ENCODE measurements at places on chromosomes 5 and 9. TPM values are rescaled to one million over a fixed set of nuclear protein-coding genes. Genes with fewer than 3 reads are reported as not detected.
A peak's percentile ranks its signal among the peaks of the same experiment; 100 is the strongest.

- DNase-seq: no peak
Measured at GRCh38 chr9:86246752-86247161, 12.7 kb downstream of the C9orf153 start.

DNA sequence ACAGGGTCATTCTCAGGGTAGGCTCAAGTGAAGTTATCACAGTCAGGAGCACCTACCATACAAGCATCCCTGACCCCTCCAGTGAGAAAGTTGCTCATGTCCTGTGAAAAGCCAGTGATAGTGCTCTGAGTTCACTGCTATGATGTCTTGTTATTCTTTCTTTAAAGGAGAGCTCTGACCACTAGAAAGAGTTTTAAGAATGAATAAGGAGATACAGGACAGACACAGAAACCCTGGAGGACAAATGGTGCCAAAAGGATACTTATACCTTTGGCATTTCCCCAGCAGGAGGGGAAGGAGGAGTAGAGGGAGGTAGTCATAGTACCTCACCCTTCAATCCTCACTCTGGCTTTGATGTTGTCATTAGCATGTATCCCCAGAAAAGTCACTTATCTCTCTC, 84.0 kb upstream of the AGXT2 start:
- DNase-seq: peak; percentile 20

CCDC171 gene
- total RNA-seq: 9.1 TPM

- DNase-seq: no peak
Measured at GRCh38 chr5:135453613-135454012, 1.5 kb upstream of the TIFAB start.

DNA sequence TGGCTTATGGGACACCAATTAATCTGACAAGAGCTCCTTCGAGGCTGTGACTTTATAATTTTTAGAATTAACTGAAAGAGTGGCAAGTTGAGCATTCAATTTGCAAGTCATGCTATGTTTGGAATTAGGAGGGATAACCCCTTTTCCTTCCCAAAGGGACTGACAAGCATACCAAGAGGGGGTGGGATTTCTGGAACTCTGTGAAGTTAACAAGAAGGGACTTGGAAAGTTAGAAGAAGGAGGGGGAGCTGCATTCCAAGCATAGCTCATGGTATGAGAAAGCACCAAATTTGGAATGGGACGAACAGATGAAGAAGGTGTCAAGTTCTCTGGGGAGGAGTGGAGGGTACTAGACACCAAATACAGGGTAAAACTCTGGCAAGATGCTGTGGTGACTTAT, 8.9 kb upstream of the PALM2AKAP2 start:
- DNase-seq: peak; percentile 59

COL23A1 gene
- 89.5 TPM for total RNA-seq

DNA sequence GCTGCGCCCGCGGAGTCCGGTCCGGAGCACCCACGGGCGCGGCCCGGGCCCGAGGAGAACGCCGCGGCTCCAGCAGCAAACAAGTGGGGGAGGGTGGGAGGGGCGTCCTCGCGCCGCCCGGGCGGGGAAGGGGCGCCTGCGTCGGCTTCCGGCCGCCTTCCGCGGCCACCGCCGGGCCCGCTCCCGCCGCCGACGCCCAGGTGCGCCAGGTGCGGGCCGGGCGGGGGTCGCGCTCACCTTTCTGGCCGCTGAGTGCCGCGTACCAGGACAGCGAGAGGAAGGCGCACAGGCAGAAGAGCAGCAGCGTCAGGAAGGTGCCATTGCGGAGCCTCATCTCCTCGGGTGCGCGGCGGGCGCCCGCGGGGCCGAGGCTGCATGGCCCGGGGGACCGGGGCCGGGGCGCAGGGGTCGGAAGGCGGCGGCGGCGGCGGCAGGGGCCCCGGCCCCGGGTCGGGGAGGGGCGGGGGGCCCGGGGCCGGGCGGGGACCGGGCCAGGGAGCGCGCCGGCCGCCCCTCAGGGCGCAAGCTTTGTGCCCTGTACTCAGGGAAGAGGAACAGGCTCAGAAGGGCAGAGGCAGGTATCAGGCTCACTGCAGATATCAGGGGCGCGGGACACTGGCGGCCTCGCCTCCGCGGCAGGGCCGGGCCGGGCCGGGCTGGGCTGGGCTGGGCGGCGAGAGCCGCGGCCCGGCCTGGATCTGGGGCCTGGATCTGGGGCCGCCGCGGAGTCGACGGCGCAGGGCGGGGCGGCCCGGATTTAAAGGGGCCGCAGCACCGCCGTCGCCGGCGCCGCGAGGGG, at the start of gene MGAT4B:
MGAT4B (minus strand) TSS at position 617 of the 799 bp plus-strand sequence; CDS start at position 334, 283 bp downstream.
- DNase-seq: peak; percentile 87

SOX30 gene
- not detected for total RNA-seq

PDE6A gene
- total RNA-seq: not detected

- no peak for DNase-seq
Measured at GRCh38 chr9:70778568-70778967, 342.9 kb downstream of the TRPM3 start.

DNA sequence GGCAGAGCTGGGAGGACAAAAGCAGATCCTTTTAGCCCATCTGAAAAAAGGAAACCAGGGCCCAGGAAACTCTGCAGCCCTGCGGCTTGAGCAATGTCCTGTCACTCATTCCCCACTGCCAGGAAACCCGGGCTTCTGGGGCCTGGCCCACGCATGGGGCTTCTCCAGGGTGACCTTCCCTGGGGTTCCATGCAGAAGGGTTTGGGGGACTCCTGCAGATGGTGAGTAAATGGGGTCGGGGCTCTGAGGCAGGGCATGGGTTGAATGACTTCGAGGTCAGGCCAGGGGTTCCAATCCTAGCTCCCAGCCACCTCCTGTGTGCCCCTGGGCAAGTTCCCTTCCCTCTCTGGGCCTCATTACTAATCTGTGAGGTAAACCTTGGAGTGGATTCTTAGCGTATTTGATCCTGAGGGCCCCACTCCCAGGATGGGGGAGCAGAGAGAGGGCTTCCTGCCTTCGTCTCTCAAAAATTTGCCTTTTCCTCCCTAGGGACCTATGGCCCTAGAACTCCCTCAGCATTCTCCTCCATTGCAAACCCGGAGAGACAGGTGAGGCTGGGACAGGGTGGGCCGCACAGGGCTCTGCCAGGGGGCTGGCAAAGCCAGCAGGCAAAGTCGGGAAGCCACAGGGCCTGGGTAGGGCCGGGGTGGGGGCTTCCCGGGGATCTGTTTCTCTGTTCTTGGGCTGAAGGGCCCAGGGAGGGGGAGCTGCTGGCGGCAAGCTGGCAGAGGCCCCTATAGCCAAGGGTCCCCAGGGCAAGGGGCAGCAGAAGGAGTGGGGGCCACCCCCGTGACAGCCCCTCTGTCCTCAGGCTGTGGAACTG, 25.8 kb downstream of the ADGRD2 start:
- no peak for DNase-seq

DNA sequence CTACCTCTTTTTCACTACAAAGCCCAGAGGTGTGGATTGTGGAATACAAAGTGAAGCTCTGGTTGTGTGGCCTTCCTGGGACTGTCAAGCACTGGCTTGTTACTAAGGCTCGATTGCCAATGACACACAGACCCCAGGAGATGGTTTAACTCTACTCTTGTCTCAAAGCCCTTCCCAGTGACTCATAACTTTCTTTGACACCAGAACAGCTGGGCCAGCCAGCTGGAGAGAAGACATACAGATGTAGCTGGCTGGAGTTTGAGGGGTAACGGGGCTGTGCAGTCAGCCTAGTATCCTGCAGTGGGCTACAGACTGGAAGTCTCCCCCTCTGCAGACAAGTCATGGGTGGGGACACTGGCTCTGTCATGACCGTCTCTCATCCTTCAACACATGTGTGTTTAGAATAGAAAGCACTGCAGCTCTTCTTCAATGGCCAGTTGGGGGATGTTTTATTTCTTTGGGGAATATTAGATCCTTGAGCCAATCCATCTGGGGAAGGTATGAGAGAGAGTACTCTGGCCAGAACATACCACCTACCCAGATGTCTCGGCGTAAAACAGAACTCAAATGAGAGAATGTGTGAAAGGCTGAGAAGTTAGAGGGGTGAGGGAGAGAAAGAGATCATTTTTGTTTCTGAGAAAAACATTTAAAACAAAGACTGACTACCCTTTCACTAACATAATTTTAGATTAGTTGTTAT, 53.3 kb downstream of the SEMA6A start:
- no peak for DNase-seq

LCN15 gene
- total RNA-seq: not detected

DNA sequence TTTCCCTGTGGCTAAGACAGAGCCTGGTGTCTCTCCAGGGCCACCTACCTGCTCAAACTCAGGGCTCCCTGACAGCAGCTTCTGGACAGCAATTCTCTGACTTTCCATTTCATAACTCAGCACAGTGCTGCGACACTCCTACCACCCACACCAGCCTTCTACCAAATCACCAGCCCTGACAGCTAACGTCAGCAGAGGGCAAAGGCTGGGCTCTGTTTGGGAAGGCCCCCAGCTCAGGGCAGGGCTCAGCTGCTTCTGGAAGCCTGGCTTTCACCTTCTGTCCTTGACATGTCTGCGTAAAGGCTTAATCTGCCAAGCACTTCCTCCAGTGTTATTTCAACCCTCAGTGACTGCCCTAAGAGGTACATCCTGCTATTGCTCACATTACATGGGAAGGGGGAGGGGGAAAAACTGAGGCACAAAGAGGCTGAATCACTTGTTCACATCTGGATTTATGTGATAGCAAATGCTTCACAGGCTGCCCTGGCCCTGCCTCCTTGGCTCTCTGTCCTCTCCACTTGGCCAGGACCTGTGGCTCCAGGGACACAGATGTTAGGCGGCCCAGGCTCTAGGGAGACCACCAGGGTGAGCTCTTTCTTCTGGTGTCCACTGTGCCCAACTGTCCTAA, 102.5 kb upstream of the PANK3 start:
- DNase-seq: peak; percentile 18

- DNase-seq: no peak
Measured at GRCh38 chr5:82909771-82910170, 167.4 kb downstream of the TMEM167A start.

- DNase-seq: no peak
Measured at GRCh38 chr5:14250748-14251701, 107.9 kb downstream of the TRIO start.

DNA sequence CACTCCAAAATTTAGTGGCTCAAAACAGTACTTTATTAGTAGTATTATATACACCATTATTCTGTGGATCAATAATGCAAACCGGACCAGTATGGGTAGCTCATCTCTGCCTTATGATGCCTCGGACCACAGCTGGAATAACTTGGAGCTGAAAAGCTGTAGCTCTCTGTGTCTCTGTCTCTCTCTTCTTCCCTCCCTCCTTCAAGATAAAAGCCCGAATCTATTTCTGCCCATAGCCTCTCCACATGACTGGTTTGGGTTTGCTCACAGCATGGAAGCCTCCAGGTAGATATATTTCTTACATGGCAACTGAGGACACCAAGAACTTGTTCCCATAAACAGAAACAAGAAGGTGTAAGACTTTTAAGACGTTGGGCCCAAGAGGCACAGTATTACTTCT, 147.5 kb upstream of the TBCA start:
- no peak for DNase-seq

- peak; percentile 49 for DNase-seq
Measured at GRCh38 chr9:130352081-130352480, 86.5 kb downstream of the HMCN2 start.

DNA sequence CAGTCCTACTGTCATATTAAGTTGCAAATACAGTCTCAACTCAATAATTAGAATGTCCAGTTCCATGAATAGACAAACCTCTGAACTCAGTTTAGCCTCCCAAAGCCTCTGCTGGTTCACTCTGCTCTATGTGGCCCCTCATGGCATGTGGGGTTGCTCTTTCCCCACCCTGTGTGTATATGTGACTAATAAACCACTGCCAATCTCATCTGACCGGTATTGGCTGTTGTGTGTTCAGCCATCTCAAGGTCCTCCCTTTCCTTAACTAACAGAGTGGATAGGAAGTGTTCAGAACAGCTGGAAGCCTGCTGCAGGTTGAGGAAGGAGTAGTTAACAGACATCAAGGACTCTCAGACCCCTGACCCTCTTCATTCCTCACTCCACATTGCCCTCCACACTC, 55.3 kb downstream of the IL33 start:
- no peak for DNase-seq

GRCh38 chr5:98791898-98792580, 18.6 kb downstream of the RGMB start:
- no peak for DNase-seq

DNA sequence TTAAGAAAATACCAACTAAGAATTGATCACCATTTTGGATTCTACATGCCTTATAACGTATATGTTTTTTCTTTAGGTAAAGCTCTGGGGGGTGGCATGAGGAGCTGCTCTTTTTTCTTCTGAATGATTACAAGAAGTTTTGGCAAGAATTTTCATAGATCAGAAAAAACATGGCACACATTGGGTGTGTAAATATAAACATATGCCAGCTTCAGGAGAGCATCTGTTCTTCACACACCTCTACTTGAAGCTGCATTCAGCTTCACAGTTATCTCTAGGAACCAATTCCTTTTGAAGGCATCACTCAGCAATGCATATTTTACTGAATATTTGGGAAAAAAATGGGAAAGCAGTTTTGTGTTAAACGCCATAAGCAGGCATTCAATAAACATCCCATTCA, 122.7 kb upstream of the GHR start:
- DNase-seq: no peak

FLT4 gene
- total RNA-seq: 0.10 TPM

DNA sequence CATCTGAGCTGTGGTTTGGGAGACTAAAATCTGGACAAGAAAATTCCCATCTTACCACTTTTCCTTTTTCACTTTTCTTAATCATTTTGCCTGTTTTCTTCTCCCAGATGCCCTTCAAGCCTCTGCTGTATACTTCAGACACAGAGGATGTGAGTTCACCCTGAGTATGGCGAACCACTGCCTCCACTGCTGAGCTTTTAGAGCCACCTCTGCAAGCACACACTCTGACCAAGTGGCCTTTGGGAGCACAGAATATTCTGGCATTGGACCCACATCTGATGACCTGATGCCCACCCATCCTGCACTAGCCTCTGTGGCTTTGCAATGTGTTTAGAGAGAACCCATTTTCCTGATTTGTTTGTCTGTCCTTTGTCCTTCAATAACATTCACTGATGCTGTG, 32.5 kb downstream of the TERT start:
- no peak for DNase-seq

MYMK gene
- total RNA-seq: not detected

GRCh38 chr5:14445013-14445412, 136.6 kb upstream of the OTULINL start:
- DNase-seq: peak; percentile 69

TMC1 gene
- not detected for total RNA-seq

DNA sequence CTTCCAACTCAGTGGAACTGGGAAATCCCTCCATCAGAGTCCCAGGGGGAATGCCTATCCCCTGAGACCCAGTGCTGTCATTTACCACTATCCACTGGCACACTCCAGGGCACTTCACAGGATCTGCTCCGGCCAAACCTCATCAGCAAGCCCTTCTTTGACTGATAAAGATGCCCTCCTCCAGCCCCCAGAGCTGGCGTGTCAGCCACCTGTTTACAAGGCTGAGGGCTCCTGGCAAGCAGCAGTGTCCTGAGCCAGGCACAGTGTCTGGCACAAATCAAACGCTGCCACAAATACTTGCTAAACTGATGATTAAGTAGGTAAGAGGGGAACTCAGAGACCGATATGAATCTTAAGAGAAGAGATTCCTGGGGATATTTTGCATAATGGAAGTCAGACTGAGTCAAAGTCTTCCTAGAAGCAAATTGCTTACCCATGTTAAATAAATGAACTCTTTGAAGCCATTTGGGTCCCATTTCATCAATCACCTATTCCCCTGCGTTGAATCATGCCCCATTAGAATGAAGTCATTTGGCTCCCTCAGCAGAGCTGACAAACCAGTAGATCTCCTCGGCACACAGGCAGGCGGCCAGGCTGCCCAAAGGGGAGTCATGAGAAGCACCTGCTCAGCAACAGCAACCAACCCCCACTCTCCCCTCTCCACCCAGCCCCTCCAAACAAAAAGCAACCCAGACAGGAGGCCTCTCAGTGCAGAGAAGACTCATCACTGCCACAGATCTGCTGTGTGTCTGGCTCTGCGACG, 97.4 kb downstream of the CDK5RAP2 start:
- DNase-seq: peak; percentile 19

All from MG63 (cell line).